GM04503 (cell line): ENCODE measurements at places on chromosomes 11 and 22.

- no peak for DNase-seq
These were observed 10.5 kb downstream of the ARL14EP start for GRCh38 chr11:30333405-30333804.

- peak; percentile 41 for DNase-seq
These were observed 119.3 kb downstream of the WNT11 start for GRCh38 chr11:76086743-76087635.

GRCh38 chr22:26225207-26225606 lies 55.9 kb downstream of the SEZ6L start:
- DNase-seq: no peak

DNA sequence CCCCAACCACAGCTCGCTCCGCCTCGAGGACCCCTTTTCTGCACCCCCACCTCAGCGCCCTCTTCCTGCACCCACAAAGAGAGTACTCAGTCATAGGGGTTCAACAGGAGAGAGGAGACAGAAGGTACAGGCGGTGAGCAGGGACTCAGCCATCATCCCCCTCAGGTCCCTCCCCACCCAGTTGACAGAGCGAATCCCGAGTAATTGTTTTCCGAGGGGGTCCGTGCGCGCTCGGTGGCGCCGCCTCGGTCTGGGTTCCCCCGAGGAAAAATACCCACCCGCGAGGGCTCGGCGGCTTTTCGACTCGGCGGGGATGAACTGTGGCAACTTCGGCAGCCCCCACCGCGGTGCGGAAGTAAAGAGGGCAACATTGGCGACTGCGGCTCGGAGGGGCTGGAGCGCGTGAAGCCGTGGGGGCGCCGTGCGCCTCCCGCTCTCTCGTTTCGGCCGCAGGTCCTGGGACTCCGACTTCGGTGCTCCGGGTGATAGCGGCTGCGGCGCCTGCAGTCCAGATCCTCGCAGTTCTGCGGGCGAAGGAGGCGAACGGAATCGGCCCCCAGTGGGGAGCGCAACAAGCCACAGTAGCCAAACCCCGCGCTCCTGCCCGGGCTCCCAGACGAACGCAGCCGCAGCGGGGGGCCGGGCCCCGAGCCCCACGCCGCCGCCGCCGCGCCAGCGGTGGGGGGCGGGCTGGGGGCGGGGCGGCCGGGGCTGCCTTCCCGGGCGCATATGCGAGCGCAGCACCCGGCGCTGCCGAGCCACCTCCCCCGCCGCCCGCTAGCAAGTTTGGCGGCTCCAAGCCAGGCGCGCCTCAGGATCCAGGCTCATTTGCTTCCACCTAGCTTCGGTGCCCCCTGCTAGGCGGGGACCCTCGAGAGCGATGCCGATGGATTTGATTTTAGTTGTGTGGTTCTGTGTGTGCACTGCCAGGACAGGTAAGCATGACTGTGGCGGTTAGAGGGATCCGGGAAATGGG lies at the start of gene NELL1:
TSS of gene NELL1 (plus strand) at position 743 of the 976 bp plus-strand sequence.
- DNase-seq: no peak
